Memory B cell (primary cell): ENCODE measurements at places on chromosomes 5 and 9.
A peak's percentile ranks its signal among the peaks of the same experiment; 100 is the strongest.

- no peak for DNase-seq
These were observed 15.7 kb downstream of the TTC23L start for GRCh38 chr5:34854459-34855174.

- no peak for DNase-seq
These were observed 26.5 kb downstream of the ANKRD33B start for GRCh38 chr5:10590226-10590999.

DNA sequence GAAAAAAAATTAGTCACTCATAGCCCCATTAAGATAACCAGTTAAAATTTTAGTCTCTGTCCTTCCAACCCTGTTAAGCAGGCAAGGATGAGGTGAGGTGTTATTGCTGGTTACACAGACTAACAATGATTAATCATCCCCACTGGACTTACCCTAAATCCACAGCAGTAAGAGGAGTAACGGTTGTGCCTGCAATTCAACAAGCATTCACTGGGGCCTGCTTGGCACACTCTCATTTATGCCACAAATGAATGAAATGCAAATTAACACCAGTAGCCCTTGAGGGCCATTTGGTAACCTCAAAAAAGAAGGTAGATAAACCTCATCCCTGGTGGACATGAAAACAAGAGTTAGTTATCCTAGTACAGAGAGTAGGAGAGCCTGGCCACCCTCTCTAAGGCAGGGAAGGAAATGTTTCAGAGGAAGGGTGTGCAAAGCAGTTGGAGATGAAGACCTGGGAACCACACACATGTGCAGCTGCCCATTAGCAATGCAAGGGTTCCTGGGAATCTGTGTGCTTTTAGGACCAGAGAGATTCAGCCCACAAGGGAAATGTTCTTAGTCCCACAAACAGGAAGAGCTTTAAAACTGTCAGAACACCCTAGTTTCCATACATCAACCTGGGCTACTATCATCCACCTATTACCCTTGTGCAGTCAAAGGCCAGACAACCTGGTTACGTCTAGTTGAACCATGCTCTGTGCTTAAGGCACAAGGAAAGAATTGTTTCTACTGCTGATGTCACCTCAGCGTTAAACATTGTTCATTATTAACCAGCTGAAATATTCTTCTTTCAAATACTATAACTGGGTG lies 7.7 kb downstream of the LHFPL2 start:
- no peak for DNase-seq

GRCh38 chr9:112789473-112789872 lies 38.9 kb downstream of the SNX30 start:
- DNase-seq: no peak

- no peak for DNase-seq
These were observed 17.5 kb downstream of the CAPSL start for GRCh38 chr5:35920890-35921289.

- no peak for DNase-seq
These were observed 32.5 kb upstream of the HMHB1 start for GRCh38 chr5:143779506-143779905.

- no peak for DNase-seq
These were observed 252.9 kb upstream of the SLC24A2 start for GRCh38 chr9:20041697-20042081.

GRCh38 chr5:14574096-14574495 lies 7.5 kb upstream of the OTULINL start:
- DNase-seq: no peak

DNA sequence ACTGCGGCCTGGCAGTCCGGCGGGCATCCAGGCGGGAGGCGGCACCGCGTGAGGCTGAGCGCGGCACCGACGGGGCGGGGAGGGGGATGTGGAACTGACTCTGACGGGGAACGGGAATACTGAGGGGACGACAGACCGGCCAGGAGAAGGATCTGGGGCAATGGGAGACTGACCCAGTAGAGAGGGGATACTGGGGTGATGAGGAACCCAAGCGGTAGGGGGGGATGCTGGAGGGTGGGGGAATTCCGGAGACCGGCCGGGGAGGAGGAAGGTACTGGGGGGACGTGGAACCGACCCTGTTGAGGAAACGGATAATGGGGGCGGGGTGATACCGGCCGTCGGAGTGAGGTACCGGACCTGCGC lies 423 bp downstream of the IPPK start:
- peak; percentile 42 for DNase-seq

DNA sequence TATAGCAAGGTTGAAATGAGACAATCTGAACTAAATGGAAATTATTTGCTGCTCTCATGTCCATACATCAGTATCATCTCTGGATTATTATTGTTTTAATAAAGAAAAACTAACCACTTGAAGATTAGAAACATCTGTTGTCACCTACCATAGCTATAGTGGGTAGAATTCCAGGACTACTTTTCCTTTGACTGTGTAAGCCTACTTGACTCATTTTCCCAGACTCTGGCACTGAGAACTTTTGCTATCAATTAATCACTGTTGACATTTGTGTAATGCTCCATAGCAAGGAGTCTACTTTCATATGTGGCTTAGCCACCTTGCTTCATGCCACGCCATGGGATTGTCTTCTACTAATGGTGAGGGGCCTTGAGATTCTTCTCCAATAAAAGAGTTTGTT lies 59.9 kb upstream of the ARRDC3 start:
- DNase-seq: no peak

GRCh38 chr5:107705402-107706014 lies 34.8 kb upstream of the EFNA5 start:
- DNase-seq: no peak

DNA sequence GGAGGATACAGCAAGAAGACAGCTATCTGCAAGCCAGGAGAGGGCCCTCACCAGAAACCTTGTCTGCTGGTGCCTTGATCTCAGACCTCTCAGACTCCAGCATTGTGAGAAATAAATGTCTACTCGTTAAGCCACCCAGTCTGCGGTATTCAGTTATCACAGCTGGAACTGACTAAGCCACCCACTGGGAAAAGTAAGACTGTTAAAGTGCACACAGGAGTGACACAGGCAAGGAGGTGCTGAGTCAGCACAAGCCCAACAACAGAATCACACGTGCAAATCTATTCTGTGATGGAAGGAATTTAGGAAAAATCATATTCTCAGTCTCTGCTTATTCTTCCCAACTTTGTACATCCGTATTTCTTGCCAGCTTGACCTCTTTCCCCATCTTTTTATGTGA lies 200.0 kb downstream of the NR2F1-AS1 start:
- no peak for DNase-seq

- no peak for DNase-seq
These were observed 251.7 kb downstream of the DENND1A start for GRCh38 chr9:123678038-123678877.

- DNase-seq: no peak
These were observed 408.3 kb upstream of the RGMB start for GRCh38 chr5:98365126-98365525.

GRCh38 chr5:132666310-132667123 lies 7.3 kb upstream of the IL4 start:
- DNase-seq: no peak

GRCh38 chr5:113166852-113167366 lies 190.3 kb downstream of the DCP2 start:
- DNase-seq: no peak

DNA sequence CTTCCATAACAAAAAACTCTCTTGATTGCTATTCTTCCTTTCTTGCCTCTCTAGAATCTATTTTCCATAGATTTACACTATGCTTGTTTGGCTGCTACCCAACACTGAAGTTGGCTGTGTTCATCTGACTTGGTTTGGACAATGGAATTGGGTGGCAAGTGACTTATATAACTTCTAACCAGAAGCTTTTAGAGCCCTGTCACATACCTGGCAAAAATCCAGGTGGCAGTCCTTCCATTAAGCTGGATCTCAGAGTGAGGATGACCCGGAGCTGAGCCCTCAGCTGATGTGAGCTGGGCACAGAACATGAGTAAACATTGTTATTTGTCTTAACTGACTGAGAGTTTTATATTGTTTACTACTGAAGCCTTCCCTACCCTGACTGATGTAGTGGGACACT lies 225.7 kb downstream of the TLR4 start:
- no peak for DNase-seq

DNA sequence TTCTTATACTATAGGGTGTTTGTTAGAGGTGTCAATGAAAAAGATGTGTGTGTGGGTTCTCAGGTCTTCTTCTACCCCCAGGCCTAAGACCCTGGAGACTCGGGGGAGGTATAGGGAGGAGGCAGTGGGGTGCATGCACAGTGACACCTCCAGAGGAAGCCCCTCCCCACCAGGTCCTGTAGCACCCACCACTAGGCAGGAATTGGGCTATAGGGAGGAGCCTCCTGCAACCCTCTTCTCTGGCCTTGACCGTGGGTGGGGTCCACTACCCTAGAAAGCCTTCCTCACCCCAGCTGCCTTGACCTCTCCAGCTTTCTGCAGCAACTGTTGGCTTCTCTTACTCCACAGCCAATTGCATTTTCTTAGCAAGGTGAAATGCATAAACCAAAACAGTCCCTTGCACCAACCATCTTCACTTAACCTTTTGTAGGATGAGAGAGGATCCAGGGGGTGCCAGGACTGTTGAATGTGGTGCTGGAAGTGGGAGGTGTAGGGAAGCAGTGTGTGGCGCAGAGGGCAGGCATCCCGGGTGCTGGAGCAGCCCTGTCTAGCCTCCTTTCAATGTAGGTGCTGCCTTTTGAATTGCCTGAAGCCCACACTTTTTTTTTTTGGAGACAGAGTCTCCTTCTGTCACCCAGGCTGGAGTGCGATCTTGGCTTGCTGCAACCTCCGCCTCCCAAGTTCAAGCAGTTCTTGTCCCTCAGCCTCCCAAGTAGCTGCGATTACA lies 128.5 kb downstream of the RGS3 start:
- DNase-seq: no peak

DNA sequence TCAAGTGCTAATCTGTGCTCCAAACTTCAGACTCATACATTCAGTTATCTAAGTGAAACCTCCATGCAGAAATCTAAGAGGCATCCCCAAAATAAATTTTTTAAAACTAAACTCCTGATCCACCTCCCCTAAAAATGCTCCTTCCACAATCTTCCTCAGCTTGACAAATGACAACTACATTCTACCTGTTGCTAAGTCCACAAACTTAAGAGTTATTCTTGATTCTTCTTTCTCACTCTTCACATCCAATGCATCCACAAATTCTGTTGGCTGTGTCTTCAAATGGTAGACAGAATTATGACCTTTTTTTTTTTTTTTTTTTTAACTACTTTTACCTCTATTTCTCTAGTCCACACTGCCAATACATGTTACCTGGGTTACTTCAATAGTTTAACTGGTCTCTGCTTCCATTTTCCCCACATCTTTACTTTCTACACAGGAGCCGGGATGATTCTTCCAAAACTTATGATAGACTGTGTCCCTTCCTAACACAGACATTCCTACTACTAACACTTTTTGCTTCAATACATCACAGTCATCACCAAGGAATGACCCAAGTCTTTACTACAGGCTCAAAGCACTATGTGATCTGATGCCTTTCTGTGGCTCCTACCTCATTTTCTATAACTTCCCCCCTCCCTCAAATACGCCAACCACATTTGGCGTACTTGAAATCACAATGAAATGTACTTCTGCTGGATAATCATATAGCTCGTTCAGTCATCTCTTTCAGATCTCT lies 143.6 kb downstream of the PDE4D start:
- no peak for DNase-seq

- peak; percentile 12 for DNase-seq
These were observed 460.7 kb upstream of the MEF2C start for GRCh38 chr5:89343666-89344065.

GRCh38 chr9:16597136-16597535 lies 273.3 kb downstream of the BNC2 start:
- DNase-seq: no peak

GRCh38 chr5:113382731-113383130 lies 52.1 kb downstream of the TSSK1B start:
- DNase-seq: no peak

DNA sequence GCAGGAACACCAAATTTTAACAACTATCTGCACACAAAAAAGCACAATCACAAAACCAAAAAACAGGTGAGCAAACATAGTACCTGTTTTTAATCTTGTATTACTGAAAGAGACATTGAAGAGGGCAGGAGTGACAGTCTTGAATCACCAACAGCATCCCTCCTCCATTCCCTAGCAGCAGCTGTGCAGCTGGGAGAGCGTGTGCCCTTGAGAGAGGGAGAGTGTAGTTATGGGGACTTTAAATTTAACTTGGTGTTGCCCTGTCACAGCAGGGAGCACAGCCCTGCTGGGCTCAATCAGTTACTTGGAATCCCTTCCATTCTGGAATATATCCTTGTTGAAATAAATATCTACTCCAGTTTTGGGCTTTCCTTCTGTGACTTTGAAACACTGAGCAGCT lies 1938.7 kb upstream of the NUDT12 start:
- DNase-seq: no peak

GRCh38 chr5:96115147-96115807 lies 153.6 kb upstream of the ELL2 start:
- DNase-seq: no peak

DNA sequence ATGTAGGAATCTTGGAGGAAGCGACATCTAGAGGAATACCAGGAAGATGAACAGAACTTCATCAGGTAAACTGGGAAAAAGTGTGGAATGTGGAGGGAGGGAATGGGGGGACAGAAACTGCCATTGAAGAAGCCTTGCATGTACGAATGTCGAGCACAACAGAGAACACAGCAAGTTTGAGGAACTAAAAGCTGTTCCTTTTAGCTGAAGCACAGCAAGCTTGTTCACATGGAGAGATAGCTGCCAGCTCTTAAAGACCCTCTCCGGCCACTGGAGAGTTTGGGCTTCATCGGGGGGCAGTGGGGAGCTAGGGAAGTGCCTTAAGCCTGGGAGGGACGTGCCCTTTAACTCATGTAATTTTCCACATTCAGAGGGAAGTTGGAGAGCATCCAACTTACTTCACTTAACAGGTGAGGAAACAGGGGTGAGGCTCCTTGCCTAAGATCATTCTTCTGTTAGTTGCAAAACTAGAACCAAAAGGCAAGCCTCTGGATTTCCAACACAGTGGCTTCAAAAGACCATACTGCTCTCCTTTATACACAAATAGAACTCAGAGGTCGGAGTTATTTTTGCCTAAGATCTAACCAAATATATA lies 2.3 kb upstream of the CYFIP2 start:
- DNase-seq: no peak

- no peak for DNase-seq
These were observed 42.8 kb downstream of the TEK start for GRCh38 chr9:27151693-27152404.

DNA sequence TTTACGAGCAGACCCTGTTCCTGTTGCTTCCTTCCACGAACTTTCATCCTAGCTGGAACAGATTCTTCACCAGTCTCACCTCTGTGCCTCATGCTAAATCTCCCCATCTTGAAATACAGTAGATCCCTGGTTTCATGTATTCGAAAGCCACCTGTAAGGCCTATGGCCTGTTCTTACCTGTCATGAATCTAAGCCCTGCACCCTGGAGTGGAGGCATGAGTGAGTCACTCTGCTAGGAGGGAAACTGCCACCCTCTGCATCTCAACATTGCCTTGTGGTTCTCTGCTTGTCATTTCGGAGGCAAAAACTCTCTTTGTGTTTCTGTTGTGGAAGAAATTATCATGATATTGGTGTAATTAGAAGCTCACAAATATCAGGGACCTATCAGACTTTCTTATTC lies 320.0 kb downstream of the ENC1 start:
- DNase-seq: no peak

DNA sequence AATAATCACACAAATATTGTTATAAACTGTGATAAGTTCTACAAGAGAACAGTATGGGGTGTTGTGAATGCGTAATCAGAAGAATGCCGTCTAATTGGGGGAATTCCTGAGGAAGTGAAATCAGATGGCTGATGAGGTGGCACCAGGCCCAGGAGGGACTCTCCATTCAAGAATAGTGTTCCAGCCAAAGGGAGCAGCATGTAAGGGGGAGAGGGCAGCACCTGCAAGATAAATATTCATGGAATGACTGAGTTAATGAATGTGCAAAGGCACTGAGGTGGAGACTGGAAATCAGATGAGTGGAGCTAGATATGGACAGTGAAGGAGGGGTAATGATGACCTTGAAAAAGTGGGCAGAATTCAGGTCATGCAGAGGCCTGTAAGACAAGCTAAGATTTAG lies 250.6 kb downstream of the ARRDC3 start:
- DNase-seq: no peak
